ENCODE measurements at places on chromosomes 13 and 19. TPM values are rescaled to one million over a fixed set of nuclear protein-coding genes. Genes with fewer than 3 reads are reported as not detected.

The PRSS57 gene
- not detected for total RNA-seq

The HIPK4 gene
- 0.23 TPM for total RNA-seq

The SGCG gene
- total RNA-seq: 2.6 TPM

The THSD8 gene
- total RNA-seq: 1.2 TPM

The CACNG8 gene
- 0.23 TPM for total RNA-seq

The NRTN gene
- not detected for total RNA-seq

The CACNG7 gene
- not detected for total RNA-seq

The CXCL17 gene
- not detected for total RNA-seq

The ERCC1 gene
- 69.9 TPM for total RNA-seq

The CEACAM3 gene
- total RNA-seq: 0.39 TPM

GRCh38 chr19:53389978-53390377 is 5.0 kb upstream of the ZNF765 start:
- H3K36me3 ChIP-seq: no peaks in the 10 kb centered on the region
- no peak overlapping the region for H3K4me3 ChIP-seq
- DNase-seq: no peak
- no peak overlapping the region for H3K27ac ChIP-seq
- H3K27me3 ChIP-seq: no peaks in the 10 kb centered on the region

- H3K4me3 ChIP-seq: no peak overlapping the region
- H3K36me3 ChIP-seq: no peaks in the 10 kb centered on the region
Measured at GRCh38 chr19:47280183-47280797, 5.6 kb downstream of the INAFM1 start.

DNA sequence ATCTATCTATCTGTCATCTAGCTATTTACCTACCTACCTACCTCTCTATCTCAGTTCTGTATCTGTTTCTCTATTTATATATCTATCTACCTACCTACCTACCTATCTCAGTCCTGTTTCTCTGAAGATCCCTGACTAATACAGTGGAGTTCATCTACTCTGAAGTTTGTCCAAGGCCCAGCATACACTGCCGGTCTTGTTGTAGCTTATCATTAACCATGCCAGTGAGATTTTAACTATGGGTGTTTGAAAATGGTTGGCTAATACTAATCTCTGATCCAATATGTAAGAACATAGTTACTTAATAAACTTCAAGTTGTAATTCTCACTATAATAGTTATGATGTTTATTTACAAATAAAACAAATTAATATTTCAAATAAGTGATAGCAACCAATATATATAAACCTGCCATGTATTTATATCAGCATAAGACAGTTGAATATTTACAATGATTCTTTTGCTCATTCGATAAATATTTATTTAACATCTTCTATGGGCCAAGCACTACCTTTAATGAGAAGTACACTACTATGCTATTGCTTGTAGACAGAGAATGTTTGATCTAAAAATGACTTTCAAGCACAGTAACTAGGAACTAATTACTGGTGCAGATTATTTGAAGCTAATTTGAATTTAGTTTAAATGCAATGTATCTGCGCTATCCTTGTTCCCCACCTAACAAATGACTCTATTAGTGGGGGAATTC is 242.1 kb downstream of the KLF5 start:
- H3K36me3 ChIP-seq: no peaks in the 10 kb centered on the region
- no peaks in the 10 kb centered on the region for H3K27me3 ChIP-seq
- H3K4me1 ChIP-seq: no peaks in the 10 kb centered on the region
- no peak overlapping the region for H3K27ac ChIP-seq
- no peak for DNase-seq
- no peak overlapping the region for H3K4me3 ChIP-seq

- no peaks in the 10 kb centered on the region for H3K36me3 ChIP-seq
- no peaks in the 10 kb centered on the region for H3K4me1 ChIP-seq
- no peak overlapping the region for H3K27ac ChIP-seq
Measured at GRCh38 chr13:51331354-51331861, 8.1 kb upstream of the SERPINE3 start.

DNA sequence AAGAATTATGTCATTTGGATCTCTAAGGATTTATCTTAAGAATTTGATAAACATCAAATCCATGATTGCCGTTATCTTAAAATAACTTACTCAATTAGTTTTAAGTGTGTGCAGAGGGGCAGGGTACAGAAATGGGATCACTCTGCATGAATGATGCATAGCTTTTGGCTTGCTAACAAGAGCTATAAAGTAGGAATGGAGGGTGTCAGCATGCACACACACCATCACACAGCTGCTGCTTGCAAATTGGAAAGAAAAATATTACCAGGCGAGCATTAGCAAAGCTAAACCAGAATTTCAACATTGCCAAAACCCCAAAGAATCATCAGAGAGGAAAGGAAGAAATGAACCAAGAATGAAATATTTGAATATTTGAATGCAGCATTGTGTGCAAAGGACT is 580.6 kb downstream of the LMO7 start:
- no peak overlapping the region for H3K27ac ChIP-seq
- H3K27me3 ChIP-seq: no peaks in the 10 kb centered on the region
- H3K4me1 ChIP-seq: peaks cover 3% of the 10 kb centered on the region

- H3K4me1 ChIP-seq: no peaks in the 10 kb centered on the region
- H3K36me3 ChIP-seq: no peaks in the 10 kb centered on the region
- no peak overlapping the region for H3K4me3 ChIP-seq
- peak; percentile 97 for DNase-seq
- no peaks in the 10 kb centered on the region for H3K27me3 ChIP-seq
Measured at GRCh38 chr19:17107546-17108452, 32.2 kb downstream of the MYO9B start.

DNA sequence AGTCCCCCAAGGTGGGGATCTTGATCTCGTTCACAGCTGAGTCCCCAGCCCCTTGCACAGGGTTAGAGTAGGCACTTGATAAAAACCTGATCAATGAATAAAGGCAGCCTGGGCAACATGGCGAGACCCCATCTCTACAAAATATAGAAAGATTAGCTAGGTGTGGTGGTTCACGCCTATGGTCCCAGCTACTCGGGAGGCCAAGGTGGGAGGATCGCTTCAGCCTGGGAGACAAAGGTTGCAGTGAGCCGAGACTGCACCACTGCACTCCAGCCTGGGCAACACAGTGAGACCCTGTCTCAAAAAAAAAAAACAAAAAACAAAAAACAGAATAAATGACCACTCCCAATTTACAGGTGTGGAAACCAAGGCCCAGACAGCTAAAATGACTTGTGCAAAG is 4.8 kb downstream of the YIF1B start:
- H3K27ac ChIP-seq: no peak overlapping the region
- no peaks in the 10 kb centered on the region for H3K27me3 ChIP-seq
- DNase-seq: no peak
- no peaks in the 10 kb centered on the region for H3K36me3 ChIP-seq

GRCh38 chr19:1133471-1133929 is 29.7 kb downstream of the GPX4 start:
- H3K27ac ChIP-seq: no peak overlapping the region
- no peak overlapping the region for H3K4me3 ChIP-seq
- no peaks in the 10 kb centered on the region for H3K27me3 ChIP-seq
- no peaks in the 10 kb centered on the region for H3K4me1 ChIP-seq
- DNase-seq: no peak
- no peaks in the 10 kb centered on the region for H3K36me3 ChIP-seq

DNA sequence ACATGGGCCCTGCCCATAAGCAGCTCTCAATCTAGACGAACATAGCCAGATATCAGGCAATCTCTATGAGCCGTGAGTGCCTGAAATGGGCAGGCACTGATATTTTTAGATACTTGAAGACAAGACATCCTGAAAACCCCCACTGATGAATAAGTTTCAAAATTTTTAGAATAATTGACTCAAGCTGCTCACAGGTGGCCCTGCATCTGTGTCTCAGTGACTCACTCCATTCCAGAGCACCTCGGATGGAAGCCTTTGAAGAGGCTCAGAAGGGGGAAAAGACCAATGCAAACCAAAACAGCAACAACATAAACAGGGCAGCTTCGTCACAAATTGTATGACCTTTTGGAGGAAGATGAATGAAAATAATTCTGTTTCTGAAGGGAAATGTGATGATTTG is 42.8 kb upstream of the SLC46A3 start:
- H3K4me1 ChIP-seq: no peaks in the 10 kb centered on the region
- H3K36me3 ChIP-seq: no peaks in the 10 kb centered on the region
- no peak overlapping the region for H3K4me3 ChIP-seq
- H3K27me3 ChIP-seq: no peaks in the 10 kb centered on the region
- no peak overlapping the region for H3K27ac ChIP-seq
- DNase-seq: no peak

GRCh38 chr19:46823049-46823448 is 27.6 kb downstream of the AP2S1 start:
- H3K27me3 ChIP-seq: no peaks in the 10 kb centered on the region
- no peak overlapping the region for H3K27ac ChIP-seq
- DNase-seq: no peak

DNA sequence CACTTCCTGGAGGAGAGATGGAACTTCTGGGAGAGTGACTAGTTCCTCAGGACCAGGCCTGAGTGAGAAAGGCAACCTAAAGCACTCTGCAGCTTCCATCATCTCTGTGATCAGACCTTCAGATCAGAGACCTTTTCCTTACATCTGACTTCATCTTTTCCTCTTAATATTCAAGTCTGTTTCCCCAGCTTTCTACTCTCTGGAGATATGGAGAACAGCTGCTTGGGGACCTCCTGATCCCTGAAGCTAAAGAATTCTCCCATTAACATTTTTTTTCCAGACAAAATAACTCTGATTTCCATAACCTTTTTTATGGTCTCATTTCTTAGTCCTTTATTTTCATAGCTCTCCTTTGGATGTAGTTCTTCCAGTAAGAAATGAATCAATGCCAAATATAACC is 133.4 kb upstream of the FNDC3A start:
- H3K4me3 ChIP-seq: no peak overlapping the region
- H3K4me1 ChIP-seq: peaks cover 2% of the 10 kb centered on the region
- no peaks in the 10 kb centered on the region for H3K36me3 ChIP-seq
- no peak overlapping the region for H3K27ac ChIP-seq
- DNase-seq: no peak

DNA sequence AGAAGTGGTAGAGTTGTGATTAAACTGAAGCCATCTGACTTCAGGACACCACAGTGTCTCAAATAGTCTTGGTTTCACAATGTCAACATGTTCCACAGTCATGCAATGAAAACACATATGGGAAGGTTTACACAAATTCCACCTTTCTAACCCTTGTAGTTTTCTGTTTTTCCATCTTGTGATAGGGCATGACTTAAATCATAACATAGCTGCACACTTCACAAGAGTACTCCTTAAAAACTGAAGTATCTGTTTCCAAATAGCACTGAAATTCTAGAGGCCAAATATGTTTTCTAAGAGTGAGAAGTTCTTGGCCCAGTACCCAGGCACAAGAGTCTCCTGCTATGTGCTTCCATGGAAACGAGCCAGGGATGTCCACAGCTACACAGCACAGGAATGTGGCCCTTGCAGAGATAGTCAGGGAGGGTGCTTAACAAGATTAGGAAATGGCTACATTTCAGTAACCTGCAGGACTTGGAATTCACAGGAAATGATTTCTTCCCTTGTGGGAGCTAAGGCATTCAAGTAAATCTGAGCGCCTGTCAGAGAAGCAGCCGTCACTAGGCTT is 269.1 kb downstream of the NDFIP2 start:
- peaks cover 3% of the 10 kb centered on the region for H3K4me1 ChIP-seq
- H3K27me3 ChIP-seq: no peaks in the 10 kb centered on the region
- H3K27ac ChIP-seq: no peak overlapping the region
- peak; percentile 54 for DNase-seq
- H3K36me3 ChIP-seq: no peaks in the 10 kb centered on the region

DNA sequence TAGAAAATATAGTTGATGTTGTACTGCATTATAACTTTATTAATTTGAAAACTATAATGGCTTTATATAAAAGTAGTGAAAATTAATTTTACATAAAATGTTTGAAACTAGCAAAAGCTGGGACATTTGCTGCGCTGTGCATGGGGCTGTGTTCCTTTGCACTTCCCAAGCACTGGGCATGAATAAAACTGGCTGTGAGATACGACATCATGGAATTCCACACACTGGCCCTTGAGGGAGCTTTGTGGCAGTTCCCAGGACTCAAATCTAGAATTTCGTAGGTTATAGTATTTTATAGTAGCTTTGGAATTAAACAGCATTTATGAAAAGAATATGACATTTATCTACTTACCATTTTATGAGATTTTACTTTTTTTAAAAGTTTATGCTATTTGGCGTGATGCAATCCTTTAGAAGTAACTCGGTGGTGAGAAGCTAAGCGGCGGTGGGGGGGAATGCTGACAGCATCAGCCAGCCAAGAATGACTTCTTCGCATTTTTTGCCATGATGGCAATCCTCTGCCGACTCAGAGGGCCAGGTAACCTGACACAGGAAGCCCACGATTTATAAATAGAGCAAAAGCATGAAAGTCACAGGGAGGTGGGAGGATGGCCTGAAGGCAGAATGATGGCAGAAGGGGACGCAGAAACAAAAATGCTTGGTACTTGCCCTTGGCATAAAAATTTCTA is 553.5 kb downstream of the MYO16 start:
- no peak overlapping the region for H3K27ac ChIP-seq
- no peaks in the 10 kb centered on the region for H3K27me3 ChIP-seq
- DNase-seq: no peak
- H3K4me1 ChIP-seq: peaks cover 2% of the 10 kb centered on the region
- H3K36me3 ChIP-seq: no peaks in the 10 kb centered on the region

GRCh38 chr19:45927565-45928261 is 13.1 kb upstream of the NANOS2 start:
- H3K4me1 ChIP-seq: no peaks in the 10 kb centered on the region
- no peak overlapping the region for H3K4me3 ChIP-seq
- peak; percentile 96 for DNase-seq
- no peak overlapping the region for H3K27ac ChIP-seq
- H3K36me3 ChIP-seq: no peaks in the 10 kb centered on the region

DNA sequence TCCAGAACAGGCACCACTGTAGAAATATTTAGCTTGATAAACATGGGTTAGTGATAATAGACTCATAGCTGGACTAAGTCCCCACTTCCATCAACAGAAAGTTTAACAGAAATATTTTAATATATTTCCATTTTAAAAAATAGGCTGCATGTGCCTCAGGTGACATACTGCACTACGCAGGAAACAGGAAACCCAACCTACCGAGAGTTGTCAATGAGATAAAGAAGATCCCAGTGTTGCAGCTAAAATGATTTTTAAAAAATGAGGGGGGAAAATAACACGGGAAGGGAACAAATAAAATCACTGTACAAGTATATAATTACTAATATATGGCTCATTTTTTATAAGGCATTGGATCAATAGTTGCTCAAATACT is 154.8 kb downstream of the TBC1D4 start:
- no peak overlapping the region for H3K4me3 ChIP-seq
- no peak for DNase-seq
- H3K27me3 ChIP-seq: no peaks in the 10 kb centered on the region
- no peaks in the 10 kb centered on the region for H3K4me1 ChIP-seq
- no peaks in the 10 kb centered on the region for H3K36me3 ChIP-seq
- no peak overlapping the region for H3K27ac ChIP-seq

GRCh38 chr13:114002009-114002544 is 28.2 kb upstream of the C13orf46 start:
- no peaks in the 10 kb centered on the region for H3K36me3 ChIP-seq
